CD4-positive, alpha-beta T cell treated with Interleukin-6 at 100 ng/mL for 8 hours (primary cell): ENCODE measurements at places on chromosomes 7 and 10.

DNA sequence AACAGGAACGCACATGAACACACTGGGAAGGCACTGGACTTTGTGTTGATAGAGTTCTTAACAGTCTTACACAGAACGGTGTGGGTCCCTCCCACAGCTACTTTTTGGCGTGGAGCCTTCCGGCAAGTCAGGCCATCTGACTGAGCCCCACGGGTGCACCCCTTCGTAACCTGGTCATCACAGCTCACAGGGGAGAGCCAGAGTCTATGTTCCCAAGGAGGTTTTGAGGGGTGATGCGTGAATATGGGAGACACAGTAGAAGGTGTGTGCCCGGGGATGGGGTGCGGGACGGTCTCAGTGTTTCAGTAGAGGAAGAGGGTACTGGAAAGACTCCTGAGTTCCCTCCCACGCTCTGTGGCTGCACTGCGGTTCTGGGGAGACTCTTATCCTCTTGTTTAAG lies 291.7 kb downstream of the DNAJB6 start:
- DNase-seq = no peak

DNA sequence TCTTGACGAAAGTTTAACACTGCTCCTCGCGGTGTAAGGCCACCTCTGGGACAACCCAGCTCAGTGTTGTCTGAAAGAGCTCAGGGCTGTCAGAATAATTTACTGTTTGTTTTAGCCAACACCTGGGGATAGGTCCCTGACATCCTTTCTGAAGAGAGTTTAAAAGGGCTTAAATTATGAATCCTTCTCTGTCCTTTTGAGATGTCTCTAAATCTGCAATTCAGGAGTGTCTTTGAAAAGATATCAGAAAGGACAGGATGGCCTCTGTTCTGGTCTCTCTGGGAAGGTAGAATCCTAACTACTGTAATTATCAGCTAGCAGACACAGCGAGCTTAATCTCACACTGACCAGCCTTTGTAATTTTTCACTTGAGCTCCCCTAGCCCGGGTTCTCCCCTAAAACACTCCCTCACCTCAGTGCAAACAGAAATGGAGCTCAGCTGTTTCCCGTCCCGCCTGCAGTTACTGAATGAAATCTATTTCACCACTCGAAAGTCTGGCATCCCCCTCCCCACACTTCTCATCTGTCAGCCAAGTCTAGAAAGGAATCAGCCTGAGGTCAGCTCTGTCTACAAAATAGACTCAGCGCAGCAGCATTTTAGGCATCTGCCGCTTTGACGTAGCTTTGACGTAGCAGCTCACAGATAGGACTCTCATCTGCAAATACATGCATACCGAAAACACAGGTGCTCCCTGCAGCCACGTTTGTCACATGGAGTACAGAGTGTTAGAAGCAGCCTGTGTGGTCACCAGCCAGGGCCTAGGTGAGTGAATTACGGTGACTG lies 4.8 kb downstream of the DYNC2I1 start:
- no peak for DNase-seq

DNA sequence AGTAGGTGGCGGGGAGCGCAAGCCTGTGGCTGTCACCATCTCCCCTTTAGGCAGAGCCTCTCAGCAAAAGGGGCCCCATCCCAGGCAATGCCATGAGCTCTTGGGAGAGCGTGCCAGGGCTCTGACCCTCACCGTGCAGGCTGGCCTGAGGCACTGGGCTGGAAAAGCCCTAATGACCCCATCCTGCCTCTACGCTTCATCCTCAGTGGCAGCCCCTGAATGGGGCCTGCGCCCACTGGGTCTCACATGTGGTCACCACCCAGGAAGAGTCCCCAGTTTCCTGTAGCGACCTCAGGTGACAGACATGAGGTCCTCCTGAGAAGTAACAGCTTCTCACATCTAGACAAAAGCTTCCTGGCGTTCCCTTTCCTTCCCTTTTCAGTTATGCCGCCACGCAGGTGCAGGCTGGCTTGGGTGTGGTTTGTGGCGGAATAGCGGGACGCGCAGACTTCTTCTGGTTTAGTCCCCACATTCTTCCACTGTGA lies 59.2 kb downstream of the CLEC2L start:
- DNase-seq = no peak

GRCh38 chr10:58741673-58742072 lies 229.0 kb downstream of the BICC1 start:
- DNase-seq = no peak

DNA sequence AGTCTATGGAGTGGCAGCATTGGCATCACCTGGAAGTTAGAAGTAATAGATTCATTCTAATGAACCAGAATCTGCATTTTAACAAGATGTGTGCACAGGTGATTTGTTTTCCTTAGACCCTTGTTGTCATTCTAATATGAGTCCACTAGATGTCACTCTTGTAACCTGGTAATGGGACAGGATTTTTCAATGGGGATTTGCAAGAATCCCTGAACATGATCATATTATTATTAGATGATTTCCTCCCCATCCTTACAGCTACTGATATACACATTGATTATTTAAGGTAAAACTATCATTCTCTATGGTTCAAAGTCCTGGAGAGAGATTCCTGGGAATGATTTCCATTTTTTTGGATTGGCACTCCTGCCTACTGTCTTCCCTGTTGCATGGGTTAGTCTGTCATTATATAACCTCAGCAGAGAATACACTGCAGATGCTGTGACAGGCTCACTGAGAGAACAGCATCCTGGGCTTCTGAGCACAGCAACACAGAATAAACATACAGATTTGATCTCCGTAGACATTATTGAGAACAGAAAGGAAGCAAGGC lies 194.9 kb downstream of the SUGCT start:
- no peak for DNase-seq

- DNase-seq = no peak
Observed at GRCh38 chr7:107386548-107387102, 83.2 kb upstream of the GPR22 start.

- DNase-seq = no peak
Observed at GRCh38 chr10:4043897-4044665, 259.1 kb upstream of the KLF6 start.
